ENCODE measurements at places on chromosomes 4 and X.

GRCh38 chr4:42401171-42401570 lies 3.9 kb downstream of the SHISA3 start:
- DNase-seq: no peak

GRCh38 chr4:76955182-76955581 lies 5.6 kb downstream of the SEPTIN11 start:
- no peak for DNase-seq

DNA sequence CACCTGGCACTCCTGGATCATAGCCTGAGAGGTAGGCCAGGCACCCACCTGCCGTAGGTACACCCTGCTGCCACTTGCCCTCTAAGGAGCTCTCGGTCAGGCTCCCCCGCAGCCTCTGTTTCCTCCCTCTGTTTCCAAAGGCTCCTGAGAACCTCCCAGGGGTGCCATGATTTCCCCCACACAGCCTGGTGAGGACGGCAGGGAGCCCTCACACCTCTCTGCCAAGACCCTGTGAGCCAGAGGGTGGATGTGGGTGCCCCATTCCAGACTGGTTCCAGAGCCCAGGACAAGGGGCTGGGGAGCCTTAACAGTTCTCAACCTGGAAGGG lies 1.6 kb upstream of the ABLIM2 start:
- no peak for DNase-seq

DNA sequence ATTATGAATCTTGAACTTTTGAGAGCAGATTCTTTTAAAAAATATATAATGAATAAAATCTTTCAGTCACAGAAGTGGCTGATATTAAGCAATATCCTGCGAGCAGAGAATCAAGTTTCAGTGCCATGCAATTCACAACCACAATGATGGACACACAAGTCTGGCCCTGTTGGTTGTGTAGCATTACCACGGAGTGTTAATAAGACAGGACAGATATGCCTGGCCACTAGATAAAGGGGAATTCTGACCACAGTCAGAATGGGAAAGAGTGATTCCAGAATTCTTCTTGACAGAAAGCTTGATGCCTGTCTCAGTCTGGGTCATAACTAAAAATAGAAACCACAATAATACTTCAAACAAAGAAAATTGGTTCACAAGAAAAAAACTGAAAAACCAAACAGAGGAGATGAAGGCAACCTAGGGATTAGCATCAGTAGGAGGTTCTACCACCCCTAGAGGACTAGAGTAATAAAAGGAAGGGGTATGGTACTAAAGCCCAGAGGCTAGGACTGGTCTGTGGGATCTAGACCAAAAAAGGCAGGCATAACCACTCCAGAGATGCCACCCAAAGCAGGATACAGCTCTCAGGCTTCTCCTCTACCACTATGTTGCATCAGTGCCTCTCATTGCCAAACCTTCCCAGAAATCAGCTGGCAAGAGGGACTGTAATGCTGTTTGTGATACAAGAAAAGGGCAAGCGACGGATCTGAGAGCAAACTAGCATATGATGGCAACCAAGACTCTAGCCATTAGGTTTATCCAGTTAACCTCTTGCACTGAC lies 59.0 kb downstream of the RNF150 start:
- DNase-seq: no peak

DNA sequence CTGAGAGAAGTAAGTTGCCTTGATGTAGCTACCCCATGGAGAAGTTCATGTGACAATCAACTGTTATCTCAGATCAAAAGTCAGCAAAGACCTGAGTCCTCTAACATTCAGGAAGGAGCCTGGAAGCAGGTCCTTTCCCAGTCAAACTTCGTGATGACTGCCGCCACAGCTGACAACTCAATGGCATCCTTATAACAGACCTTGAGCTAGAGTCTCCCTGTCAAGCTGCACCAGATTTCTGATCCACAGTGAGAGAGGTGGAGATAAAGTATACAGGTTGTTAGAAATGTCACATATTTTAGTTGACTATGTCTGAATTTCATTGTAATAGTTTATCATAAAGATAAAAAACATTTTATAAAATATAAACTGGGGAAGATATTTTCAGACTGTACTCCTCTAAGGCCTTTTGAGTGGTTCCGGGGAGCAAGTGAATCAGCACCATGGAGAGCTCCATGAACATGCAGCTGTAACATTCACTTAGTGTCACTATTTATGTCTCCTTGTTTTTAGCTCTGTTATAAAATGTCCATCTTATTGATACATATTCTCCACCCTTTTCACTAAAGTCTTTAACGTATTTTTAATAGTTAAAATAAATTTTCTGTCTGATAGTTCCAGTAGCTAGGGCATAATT lies 1653.5 kb upstream of the AGA start:
- no peak for DNase-seq

GRCh38 chr4:53777244-53777984 lies 186.1 kb upstream of the LNX1 start:
- no peak for DNase-seq

DNA sequence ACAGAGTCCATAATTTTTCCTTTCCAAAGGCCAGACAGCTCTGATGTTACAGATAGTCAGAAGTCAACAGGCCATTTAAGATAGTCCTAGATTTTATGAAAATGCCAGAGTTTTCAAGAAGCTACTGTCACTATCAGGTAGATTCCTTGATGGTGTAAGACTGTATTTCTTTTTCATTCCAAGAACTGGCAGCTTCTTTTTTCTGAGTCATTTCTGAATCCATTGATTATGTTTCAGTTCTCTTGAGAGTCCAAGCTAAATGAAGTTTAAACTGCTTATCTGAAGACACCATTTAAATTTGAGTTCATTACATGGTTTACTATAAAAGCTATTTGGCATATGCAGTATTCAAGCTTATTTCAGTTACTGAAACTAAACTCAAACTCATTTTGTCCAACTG lies 44.6 kb downstream of the RASSF6 start:
- DNase-seq: no peak

GRCh38 chrX:148905400-148905799 lies 405.0 kb downstream of the AFF2 start:
- no peak for DNase-seq

DNA sequence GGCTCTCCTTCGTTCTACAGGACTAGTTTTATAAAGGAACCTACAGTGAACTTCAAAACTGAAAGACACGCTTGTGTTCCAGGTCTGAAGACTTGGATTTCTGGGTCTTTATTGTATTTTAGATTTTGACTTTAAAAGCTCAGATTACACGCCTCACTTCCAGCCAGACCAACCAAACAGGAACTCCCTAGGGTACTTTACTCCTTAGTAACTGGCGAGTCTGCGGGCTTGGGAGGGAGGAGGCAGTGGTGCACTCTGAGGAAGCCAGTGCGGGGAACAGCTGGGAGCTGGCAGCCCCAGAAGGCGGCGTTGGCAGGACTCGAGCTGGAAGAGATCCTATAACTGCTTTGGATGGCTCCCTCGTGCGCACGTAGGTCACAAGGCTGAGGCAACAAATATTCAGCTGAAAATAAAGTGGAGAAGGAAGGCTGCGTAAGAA lies 391 bp upstream of the PHKA1 start:
- DNase-seq: peak; percentile 12

GRCh38 chrX:71171110-71171801 lies 26.6 kb downstream of the NLGN3 start:
- no peak for DNase-seq

Measured in HepG2 (cell line).